GM12865 (cell line): ENCODE measurements at places on chromosomes 6 and 20.

DNA sequence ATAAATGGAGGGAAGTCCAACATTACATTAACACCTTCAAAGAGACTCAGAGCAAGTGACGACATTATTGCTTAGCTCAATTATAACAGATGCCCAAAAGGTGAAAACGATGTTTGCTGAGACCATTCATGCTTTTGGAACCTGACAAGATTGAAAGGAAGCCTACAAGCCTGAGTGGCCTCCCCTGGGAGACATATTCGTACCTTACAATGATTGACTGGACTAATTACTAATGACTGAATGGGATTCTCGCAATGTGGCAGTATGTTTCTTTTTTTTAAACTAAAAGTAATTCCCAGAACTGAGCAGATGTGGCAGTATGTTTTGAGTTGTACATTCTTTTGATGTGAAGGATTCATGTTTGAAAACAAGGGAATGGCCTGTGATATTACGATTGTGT, 49.9 kb downstream of the VEGFA start:
- no peak for DNase-seq

DNA sequence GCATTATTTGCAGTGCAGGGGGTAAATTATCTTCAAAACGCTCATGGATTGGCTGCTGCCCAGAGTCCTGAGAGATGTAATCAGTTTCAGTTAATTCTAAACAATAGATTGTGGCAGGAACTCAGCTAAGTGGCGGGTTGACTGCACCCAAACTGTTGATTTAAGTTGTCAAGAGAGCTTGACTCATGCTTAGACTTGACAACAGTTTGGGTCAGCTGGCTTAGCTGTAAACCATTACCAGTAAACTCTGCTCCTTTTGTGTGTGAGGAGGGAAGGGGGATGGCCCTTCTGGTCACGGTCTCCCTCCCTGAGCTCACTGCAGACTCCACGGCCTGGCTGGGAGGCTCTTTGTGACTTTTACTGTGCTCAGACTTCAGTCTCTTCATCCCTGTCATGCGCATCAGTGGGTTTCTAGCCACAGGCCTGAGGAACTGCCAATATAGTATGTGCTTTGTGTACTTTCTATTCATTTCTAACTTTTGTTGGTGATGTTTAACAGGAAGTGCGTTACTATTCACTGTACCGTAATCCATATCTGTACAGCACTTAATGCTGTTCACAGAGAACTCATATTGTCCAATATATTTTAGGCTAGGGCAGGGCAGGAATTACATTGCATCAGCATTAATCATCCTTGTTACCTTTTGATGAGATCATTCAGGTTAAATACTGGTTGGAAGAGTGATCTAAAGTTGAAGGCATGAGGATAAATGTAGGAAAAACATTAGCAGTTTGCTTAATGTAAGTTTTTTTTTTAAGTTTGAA, 488.3 kb downstream of the CDKAL1 start:
- DNase-seq = peak; percentile 80

GRCh38 chr6:11780097-11780428, 1.5 kb upstream of the ADTRP start:
- no peak for DNase-seq

- no peak for DNase-seq
Measured at GRCh38 chr6:17182961-17183360, 81.1 kb downstream of the STMND1 start.
